ENCODE measurements at places on chromosomes 11 and 22.
A peak's percentile ranks its signal among the peaks of the same experiment; 100 is the strongest.

DNA sequence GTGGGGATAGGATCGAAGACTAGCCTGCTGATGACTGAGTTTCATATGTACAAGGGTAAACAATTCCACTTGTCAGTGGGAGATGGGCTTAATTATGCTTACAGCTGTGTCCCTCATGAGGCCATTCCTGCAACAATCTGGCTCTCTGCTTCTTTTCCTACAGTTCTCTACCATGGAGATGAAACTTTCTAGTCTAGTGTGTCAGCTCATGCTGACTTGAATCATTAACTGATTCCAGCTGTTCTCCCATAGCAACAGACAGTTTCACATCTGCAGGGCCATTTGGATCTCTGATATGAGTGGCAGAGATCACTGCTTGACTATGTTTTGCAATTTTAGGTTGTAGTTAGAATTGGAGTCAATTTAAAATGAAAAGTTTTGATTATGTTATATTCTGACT lies 1251.7 kb upstream of the RAG2 start:
- DNase-seq, result no peak

- no peak for DNase-seq
Measured at GRCh38 chr11:120285256-120285655, 39.8 kb upstream of the TLCD5 start.

- DNase-seq, result no peak
Measured at GRCh38 chr11:37504060-37504611, 906.1 kb upstream of the RAG2 start.

DNA sequence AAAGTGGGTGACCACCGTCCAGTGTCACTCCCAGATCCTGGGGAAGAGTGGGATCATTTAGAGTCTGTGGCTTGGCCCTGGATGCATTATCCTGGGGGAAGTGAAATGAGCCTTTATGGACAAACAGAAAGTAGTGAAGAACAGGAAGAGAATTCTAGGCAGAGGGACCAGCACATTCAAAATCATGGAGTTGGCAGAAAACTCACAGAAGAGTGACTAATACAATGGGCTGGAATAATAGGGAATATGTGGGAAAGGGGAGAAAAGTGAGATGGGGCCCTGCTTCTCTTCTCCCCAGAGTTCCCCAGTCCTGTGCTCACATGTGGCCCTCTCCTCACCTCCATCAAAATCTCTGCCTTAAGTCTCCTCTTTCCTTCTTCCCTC lies 84.3 kb downstream of the CCDC81 start:
- DNase-seq, result no peak

- DNase-seq, result peak; percentile 20
Measured at GRCh38 chr11:95443386-95443785, 212.4 kb upstream of the SESN3 start.

- peak; percentile 90 for DNase-seq
Measured at GRCh38 chr22:37244114-37244921, at the start of gene RAC2. Gene RAC2, minus strand, starts transcription at chr22:37244269. Its CDS starts 121 bp downstream, at chr22:37244148.

DNA sequence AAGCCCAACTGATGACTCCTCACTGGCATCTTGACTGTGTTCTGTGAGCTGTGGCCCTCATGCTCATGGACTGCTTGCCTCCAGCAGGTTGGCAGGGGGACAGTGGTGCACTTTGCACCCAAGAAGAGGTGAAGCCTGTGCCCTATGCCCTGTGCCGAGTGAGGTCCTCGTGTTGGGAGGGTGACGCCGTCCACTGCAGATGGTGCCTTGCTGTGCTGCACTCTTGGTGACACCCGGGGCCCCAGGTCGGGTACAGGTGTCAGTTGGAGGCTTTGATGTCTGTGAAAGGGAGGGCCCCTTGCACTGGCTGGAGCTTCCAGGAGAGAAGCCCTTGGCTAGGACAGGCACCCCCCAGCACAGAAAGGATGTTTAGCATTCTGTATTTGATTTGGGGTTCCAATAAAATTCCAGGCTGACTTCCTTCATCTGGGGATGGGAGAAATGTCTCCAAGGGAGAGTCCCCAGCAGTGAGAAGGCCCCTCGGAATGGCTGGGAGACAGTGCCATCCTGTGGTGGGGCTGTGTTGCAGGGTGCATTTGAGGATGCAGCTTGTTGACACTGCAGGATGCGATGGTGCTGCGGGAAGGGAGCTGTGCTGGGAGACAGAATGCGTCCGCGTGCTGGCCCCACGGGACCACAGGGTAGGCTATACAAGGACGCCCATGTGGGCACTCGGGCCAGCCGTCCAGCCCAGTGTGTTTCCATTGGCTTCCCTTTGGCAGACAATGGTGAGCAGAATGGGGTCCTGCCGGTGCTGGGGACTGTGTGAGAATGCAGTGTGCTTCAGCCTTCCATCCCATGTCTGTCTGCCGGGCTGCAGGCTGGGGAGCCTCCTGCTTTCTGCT lies 2.5 kb upstream of the ZDHHC8 start:
- peak; percentile 61 for DNase-seq

DNA sequence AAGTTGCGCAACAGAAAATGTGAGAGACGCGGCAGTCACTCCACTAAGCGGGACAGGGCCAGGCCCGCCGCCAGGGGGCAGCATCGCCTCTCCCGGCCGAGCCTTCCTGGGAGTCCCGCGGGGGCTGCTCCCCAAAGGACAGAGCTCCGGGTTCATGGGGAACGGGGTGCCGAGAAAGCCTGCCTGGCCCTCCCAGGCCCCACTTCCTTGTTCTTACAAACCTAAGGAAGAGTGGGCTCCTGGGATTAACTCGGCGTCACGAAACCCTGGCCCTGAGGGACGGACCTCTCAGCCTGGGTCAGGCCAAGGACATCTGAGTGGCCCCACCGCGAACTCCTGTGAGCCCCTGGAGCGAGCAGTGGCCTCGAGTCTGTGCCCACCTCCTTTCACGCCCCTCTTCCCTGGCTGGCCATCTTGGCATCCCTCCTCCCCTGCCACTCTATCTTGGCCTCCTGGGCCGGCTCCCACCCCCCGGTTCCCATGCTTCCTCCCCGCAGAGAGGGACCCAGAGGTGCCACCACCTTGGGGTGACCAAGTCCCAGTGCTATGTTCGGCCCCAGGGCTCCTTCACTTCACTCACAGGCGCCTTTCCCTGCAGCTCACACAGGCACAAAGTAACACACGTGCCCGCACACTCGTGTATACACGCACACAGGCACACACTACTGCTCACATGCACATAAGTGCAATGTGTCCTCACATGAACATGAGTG lies 99.9 kb upstream of the FGF3 start:
- peak; percentile 73 for DNase-seq

DNA sequence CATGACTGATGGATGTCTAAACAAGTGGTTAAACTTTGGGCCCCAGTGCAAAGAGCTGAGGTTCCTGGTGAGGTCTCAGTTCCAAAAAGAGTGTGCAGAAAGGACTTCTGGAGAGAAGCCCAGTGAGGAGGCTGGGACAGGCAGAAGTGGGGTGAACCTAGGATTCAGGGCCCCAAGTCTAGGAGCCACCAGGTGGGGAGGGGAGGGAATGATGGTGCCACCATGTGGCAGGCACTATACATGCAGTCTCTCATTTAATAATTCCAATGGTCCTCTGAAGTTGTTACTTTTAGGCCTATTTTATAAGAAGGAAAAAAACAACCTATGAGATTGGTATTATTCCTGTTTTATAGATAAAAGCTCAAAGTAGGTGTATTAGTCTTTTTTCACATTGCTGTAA lies 102.0 kb downstream of the INSC start:
- DNase-seq, result no peak

- DNase-seq, result no peak
Measured at GRCh38 chr22:37518509-37519267, 527 bp downstream of the CARD10 start.

GRCh38 chr11:10488121-10488933 lies 33.3 kb downstream of the AMPD3 start:
- no peak for DNase-seq

DNA sequence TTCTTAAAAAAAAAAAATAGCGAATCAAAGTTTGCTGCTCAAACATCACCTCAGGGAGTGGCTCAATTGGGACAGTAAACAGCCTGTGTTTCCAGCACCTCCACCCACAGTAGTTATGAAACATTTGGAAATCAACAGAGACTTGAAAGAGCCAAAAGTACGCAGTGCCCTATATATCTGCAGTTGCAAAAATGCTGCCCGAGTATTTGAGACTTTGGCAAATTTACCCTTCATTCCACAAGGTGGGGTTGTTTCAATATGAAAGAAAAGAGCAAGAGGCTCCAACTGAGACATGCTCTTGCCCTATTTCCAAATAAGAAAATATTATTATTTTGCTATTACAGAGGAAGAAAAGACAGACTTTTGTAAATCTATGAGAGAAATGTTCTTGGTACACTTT lies 851.1 kb upstream of the RAG2 start:
- no peak for DNase-seq

GRCh38 chr11:82733444-82734119 lies at the start of gene FAM181B:
Gene FAM181B, minus strand, starts transcription at chr11:82733864. Its CDS starts 135 bp downstream, at chr11:82733729.
- no peak for DNase-seq

- DNase-seq, result no peak
Measured at GRCh38 chr11:5550440-5551095, 2.2 kb upstream of the OR52H1 start.

DNA sequence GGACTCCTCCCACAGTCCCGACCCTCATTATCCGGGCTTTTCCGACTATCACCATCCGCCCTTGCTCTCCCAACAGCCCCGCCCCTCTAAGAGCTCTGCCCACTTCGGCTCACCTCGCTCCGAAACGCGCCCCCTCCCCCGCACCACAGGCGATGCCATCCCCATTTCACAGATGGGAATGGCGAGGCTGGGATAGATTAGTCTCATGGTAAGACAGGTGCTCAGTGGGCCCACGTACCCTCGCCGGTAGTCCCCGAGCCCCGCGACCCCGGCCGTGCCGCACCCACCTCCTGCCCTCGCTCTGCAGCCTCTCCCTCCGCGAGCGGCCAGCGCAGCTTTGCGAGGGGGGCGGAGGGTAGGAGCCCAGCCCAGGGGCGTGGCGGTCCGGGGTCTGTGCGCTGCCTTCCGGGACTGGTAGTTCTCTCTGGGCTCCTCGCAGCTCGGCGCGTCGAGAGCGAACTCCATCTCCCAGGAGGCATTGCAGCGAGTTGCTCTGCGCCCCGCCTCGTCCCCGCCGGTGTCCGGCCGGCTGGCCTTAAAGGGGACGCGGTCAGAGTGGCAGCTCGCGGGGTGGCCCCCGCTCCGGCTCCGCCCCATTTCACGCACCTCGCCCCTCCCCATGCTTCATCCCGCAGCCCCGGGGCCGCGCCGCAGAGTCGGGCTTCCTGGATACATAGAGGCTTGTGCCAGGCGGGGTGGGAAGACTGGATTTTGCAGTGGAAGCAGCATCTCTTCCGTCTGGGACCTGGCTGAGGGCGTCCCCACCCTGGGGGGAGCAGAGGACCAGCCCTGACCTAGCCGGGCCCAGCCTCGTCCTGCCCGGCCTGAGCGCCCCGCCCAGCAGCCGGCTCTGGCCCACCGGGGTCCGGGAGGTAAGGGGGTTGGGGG lies at the start of the genes KCTD21 and USP35:
Gene KCTD21, minus strand, starts transcription at position 341 of the 888 bp plus-strand sequence. CDS start 14,072 bp downstream, outside the sequence.
Gene USP35, plus strand, starts transcription at position 634 of the 888 bp plus-strand sequence. CDS start 7,327 bp downstream, outside the sequence.
- DNase-seq, result peak; percentile 94

GRCh38 chr11:11735586-11735985 lies 106.2 kb upstream of the USP47 start:
- DNase-seq, result no peak

DNA sequence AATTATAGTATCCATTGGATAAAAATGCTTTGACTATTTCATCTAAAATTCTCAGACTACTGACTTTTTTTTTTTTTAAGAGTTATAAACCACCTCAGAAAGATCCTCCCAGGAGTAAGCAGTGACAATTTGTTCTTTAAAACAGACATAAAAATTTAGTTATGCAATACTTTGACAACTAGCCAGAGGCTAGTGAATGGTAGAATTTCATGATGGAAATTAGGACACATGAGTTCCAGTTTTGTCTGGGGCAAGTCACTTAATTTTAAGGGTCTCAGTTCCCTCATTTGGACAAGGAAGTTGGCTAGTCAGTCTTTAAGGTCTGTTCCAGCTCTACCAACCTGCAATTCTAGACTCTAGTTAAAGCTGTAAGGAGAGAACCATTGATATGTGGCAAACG lies 2.9 kb downstream of the IL18 start:
- DNase-seq, result no peak

GRCh38 chr22:37659066-37659896 lies 758 bp downstream of the PDXP start:
- no peak for DNase-seq

GRCh38 chr22:25514436-25515180 lies 49.9 kb upstream of the GRK3 start:
- no peak for DNase-seq

DNA sequence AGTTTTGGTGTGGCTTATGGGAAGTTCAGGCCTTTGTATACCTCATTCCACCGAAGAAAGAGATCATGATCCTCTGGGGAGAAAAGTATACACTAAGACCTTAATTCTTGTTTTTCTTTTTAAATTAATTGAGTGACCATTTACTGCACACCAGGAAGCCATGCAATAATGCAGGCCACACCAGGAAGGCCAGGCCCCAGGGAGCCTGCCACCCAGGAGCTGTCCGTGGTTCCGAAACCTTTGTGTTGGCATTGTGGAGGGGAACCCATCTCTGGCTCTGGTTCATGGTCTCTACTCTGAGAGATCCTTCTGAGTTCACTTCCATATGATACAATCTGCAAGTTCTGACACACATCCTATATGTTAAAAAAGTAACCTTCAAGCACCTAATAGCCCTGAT lies 291.8 kb downstream of the MIAT start:
- no peak for DNase-seq

- no peak for DNase-seq
Measured at GRCh38 chr11:73972187-73972586, 10.5 kb downstream of the UCP2 start.

GRCh38 chr11:116224889-116225200 lies 547.9 kb downstream of the BUD13 start:
- DNase-seq, result no peak

DNA sequence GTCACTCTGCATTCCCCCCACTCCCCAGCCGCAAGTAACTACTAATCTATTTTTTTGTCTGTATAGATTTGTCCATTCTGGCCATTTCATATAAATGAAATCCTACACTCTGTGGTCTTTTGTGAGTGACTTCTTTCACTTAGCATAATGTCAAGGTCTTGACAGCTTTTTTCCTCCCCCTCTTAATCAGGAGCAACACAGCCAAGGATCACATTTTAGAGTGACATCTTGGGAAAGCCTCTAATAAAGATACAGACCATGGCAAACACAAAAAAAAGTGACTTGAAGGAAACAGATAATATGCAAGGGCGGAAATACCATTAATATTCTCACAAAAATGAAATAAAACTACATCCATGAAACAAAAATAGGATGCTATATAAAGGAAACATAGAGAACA lies 43.9 kb downstream of the RAB30 start:
- DNase-seq, result no peak

DNA sequence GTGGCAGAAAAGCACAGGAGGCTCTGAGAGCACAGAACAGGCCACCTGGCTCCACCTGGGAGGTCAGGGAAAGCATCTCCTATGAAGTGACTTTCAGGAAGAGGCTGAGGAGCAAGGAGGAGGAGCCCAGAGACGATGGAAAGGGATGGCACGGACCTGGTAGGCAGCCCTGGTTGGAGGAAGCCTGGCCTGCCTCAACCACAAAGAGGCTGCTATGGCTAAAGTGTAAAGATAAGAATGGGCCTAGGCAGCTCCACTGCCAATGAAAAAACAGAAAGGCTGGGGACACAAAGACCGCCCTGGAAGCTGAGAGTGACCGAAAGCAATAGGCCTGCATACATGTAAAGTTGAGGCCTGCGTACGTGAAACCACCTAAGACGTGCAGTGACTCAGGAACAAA lies 31.2 kb upstream of the ETS1 start:
- no peak for DNase-seq

All from stimulated activated CD4-positive, alpha-beta T cell treated with anti-CD3 and anti-CD28 coated beads, Interleukin-4, amount 100 ng/mL, for 24 hours (primary cell).